ENCODE measurements at places on chromosomes 16 and 17.

GRCh38 chr17:2897605-2898004, 101.4 kb downstream of the RAP1GAP2 start:
- no peak for DNase-seq

DNA sequence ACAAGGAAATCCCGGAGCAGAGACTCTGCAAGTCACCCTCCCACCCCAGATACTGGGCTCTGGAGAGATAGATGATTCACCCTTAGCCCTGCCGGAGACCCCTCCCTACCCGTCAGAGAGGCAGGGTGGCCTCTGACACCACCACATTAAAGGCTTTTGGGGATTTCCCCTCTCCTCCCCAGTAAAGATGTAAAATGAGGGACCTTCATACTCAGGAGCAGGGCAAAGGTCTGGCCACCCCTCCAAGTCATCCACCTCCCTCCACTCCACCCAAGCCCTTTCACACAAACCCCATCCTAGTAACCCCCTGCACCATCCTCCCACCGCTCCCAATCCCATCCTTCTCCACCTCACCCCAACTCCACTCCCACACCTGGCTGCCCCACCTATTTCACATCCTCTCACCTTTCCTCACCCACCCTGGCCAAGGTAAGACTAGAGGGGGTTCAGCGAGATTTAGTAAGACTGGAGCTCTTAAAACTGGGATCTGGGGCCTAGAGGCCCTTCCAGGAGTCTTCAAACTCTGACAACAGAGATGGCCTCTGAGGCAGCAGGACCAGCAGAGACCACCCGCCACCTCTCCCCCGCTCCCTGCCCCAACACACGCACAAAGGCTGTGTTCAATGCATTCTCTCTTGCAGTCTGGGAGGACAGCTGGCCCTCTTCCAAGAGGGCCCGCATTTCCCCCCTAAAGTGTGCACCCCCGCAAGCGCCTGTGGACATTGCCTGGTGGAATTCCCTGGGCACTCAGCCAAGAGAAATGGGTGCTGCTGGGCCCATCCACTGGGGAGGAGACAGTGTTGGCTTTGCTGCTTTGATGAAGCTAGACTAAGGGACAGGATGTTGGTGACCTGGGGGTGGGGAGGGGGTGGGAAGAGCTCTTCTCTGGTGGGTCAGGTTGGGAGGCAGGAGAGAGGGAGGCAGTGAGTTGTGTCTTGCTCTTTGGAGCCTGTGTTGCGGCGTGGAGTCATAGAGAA, 1.1 kb downstream of the ABAT start:
- no peak for DNase-seq

- no peak for DNase-seq
Measured at GRCh38 chr17:81841866-81842265, 7.0 kb upstream of the PPP1R27 start.

GRCh38 chr17:9108146-9108545, 86.8 kb downstream of the NTN1 start:
- no peak for DNase-seq

DNA sequence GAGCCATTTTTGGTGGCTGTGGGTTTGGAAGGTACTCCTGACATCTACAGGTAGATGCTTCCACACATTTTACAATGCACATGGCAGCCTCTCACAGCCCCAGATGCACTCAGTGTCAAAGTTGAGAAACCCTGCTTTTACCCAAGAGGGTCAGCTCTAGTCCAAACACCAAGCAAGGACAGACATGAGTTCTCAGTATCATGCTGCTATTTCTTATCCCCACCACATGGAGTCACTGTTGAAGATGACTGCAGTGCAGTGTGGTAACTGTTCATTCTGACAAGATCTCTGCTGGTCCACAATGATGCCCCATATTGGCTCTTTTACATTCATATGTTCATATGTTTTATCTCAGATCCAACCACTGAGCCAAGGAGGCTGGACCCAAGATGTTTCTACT, 50.5 kb upstream of the SALL1 start:
- no peak for DNase-seq

GRCh38 chr17:4170639-4171280, 27.8 kb downstream of the CYB5D2 start:
- no peak for DNase-seq

GRCh38 chr17:75812096-75813013, 27.7 kb downstream of the UNK start:
- DNase-seq, result no peak

- DNase-seq, result no peak
Measured at GRCh38 chr17:79370126-79370525, 240.7 kb downstream of the RBFOX3 start.

GRCh38 chr17:27577121-27577761, 53.7 kb upstream of the LGALS9 start:
- no peak for DNase-seq

DNA sequence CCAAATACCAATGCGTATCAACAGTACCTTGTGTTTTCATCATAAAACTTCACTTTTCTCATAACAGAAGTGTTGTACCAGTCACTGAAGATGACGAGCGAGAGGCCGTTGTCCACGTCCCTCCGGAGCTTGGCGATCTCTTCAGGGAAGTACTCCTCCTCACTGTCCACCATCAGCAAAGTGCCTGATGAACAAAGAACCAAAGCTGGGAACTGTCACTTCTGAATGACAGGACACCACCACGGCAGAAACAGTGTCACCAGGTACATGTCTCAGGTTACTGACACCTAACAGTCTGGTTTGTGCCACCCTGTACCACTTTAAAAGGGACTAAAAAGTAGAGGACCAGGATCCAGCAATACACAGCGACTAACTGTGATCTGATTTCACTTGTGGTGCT, 25.0 kb upstream of the SLC38A8 start:
- no peak for DNase-seq

DNA sequence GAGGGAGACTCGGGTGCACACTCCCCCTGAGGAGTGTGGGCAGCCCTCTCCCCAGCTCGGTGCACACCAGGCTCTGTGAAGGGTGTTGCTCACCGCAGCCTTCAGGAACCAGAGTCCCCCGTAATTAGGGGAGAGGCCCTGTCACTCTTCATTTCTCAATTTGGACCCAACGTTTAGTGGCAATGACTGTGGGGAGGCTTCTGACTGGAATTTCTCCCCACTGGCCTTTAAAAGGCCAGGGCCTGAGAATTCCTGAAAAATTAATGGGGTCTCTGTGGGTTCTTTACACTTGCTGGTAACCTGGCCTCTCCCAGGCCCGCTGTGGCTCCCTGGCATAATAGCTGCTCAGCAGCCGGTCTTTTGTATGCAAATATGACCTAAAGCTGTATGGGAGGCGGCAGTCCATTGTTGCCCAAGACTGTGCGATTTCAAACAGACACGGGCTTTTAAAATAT, 209.7 kb downstream of the MSI2 start:
- no peak for DNase-seq

DNA sequence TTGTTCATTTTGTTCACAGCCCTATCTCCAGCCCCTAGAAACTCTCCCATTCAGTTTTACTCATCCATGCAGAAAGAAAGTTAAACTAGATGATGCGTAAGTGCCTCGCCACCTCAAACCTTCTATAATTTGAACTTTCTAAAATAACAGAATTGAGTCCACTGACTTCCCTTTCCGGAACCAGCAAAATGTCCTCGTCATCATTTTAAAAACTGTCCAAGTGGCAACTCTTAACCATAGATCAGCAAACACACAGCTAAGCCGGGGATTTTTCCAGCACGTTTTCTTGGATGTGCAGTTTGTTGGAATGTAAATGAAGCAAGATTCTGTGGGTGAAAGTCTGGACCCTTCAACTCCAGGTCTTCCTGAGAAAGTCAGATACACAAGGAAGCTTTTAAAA, 369.7 kb upstream of the ERCC4 start:
- no peak for DNase-seq

DNA sequence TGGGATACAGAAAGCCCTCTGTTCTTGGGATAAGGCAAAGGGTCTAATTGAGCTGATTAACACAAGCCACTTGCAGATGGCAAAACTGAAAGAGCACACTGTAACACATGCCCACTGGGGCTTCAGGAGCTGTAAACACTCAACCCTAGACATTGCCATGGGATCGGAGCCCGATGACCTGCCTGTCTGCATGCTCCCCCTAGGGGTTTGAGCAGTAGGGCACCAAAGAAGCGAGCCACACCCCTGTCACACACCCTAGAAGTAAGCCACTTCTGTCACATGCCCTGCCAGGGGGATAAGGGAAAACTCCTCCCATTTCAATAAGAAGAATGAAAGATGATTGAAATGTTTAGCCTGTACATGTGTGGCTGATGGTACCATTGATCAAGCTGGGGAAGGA, 81.3 kb upstream of the IRX6 start:
- DNase-seq, result no peak
